ENCODE measurements at places on chromosomes 7 and 10. TPM values are rescaled to one million over a fixed set of nuclear protein-coding genes. Genes with fewer than 3 reads are reported as not detected.

DNA sequence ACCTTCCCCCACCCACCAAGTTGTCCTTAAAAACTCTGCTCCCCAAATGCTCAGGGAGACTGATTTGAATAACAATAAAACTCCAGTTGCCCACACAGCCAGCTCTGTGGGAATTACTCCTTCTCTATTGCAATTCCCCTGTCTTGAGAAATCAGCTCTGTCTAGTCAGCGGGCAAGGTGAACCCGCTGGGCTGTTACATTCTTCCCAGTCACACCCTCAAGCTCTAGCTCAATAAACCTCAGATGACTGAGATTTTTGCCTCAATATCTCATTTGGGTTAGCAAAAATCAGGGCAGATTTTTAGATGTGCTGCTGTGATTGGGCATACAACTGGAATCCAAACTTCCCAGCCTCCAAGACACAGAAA, 32.9 kb downstream of the SVOPL start:
- H3K4me3 ChIP-seq: no peak overlapping the region
- no peaks in the 10 kb centered on the region for H3K27me3 ChIP-seq
- H3K27ac ChIP-seq: no peak overlapping the region
- no peak for DNase-seq

GRCh38 chr7:2144926-2145325, 87.8 kb downstream of the MAD1L1 start:
- H3K36me3 ChIP-seq: no peaks in the 10 kb centered on the region
- DNase-seq: no peak
- no peaks in the 10 kb centered on the region for H3K27me3 ChIP-seq
- no peaks in the 10 kb centered on the region for H3K4me1 ChIP-seq

GRCh38 chr10:7484456-7485243, 73.8 kb upstream of the SFMBT2 start:
- no peak for DNase-seq
- no peak overlapping the region for H3K27ac ChIP-seq
- H3K36me3 ChIP-seq: no peaks in the 10 kb centered on the region

- H3K4me1 ChIP-seq: peaks cover 27% of the 10 kb centered on the region
- peaks cover 46% of the 10 kb centered on the region for H3K36me3 ChIP-seq
- no peaks in the 10 kb centered on the region for H3K27me3 ChIP-seq
Observed at GRCh38 chr7:44486693-44487092, 3.8 kb downstream of the NUDCD3 start.

Gene DOCK4
- 0.98 TPM for total RNA-seq

Gene INHBA
- 17.3 TPM for total RNA-seq

- H3K4me1 ChIP-seq: no peaks in the 10 kb centered on the region
- H3K27me3 ChIP-seq: no peaks in the 10 kb centered on the region
- H3K4me3 ChIP-seq: no peak overlapping the region
- no peaks in the 10 kb centered on the region for H3K36me3 ChIP-seq
- DNase-seq: no peak
- no peak overlapping the region for H3K27ac ChIP-seq
Observed at GRCh38 chr10:37937864-37938263, 38.6 kb downstream of the ZNF25 start.
